ENCODE measurements at places on chromosomes 5 and 9. TPM values are rescaled to one million over a fixed set of nuclear protein-coding genes. Genes with fewer than 3 reads are reported as not detected.

GRCh38 chr9:75365196-75365595 lies 276.9 kb downstream of the OSTF1 start:
- no peak for ATAC-seq

GRCh38 chr5:166074582-166075481 lies 2216.6 kb upstream of the WWC1 start:
- no peak for ATAC-seq

DNA sequence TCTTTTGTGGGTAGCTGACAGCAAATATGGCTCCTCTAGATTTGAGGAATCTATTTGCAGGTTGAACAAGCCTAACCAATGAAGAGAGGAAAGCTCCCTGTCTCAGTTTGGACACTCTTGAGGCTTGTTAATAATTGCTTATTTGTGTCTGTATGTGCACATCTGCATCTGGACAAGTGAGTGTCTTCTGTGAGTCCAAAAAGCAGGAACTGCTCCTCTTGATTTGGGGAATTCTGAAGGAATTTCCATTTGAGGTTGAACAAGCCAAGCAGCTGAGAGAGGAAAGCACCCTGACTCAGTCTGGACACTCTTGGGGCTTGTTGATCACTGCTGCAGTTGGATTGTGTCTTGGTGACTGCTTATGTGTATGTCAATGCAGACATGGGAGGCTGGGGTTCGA lies 211.6 kb downstream of the DTWD2 start:
- no peak for ATAC-seq

- ATAC-seq: peak; percentile 51
Observed at GRCh38 chr9:91577633-91578061, 154.0 kb upstream of the NFIL3 start.

- no peak for ATAC-seq
Observed at GRCh38 chr5:109022056-109022455, 274.4 kb downstream of the FER start.

GRCh38 chr9:95852059-95853032 lies 23.1 kb upstream of the ERCC6L2 start:
- peak; percentile 50 for ATAC-seq

DNA sequence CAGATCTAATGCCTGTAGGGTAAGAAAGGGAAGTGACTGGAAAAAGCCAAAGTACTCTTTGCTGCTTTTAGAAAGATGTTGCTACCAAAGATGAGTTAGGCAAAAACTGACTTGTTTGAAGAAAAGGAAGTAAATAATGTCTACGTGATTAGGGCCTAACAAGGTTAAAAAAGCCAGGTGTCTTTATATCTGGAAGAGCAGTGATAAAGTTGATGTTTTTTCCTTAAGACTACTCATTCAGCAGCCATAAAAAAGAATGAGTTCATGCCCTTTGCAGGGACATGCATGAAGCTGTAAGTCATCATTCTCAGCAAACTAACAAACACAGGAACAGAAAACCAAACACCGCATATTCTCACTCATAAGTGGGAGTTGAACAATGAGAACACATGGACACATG lies 13.5 kb upstream of the AMACR start:
- no peak for ATAC-seq

DNA sequence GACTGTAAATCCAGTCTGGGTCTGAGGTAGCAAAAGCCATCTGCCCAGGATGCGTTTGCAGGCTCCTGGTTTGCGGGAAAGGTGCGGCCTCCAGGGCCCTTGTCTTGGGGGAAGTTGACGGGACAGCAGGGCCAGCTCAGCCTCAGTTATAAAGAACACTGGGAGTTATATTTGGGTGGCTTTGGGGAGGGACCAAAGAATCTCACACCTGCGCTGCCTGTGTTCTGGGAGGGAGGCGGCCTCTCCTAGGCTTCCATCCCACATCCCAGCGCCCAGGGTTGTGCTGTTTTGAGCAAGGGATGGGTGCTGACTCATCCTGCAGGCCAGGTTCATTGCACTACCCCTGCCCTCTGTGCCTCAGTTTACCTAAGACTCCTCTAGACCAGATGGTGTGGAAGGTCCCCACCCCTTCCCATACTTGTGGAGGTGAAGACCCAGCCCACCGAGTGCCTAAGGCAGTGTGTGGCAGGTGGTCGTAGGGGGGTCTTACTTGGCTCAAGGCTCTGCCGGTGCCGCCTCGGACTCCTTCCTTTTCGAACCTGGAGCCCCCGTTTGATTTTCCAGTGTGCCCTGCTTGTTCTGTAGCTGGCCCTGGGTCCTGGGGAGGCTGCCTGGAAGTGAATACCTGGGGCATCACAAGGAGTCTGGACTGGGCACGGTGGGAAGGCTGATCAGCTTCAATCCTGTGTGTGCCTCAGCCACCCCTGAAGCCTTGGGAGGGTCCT lies 39.3 kb upstream of the FCN2 start:
- no peak for ATAC-seq

DNA sequence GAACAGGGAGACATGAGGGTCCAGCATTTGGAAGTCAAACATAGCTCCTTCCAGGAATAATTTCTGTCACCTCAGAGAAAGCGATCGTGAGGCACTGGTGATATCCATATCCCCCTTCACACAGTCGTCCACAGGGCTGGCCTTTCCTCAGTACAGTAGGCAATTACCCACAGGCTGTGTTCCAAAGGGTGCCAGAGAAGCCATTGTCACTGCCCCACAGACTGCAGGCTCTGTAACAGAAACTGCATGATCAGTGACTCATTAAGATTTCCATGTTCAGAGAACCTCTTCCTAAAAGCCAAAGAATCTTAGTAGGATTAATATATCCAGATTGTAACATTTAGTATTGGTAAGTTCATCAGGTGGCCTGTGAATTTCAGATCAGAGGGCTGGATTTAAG lies 127.6 kb downstream of the RPS23 start:
- ATAC-seq: no peak

GRCh38 chr9:68869022-68869421 lies 144.9 kb downstream of the PRKACG start:
- ATAC-seq: no peak

DNA sequence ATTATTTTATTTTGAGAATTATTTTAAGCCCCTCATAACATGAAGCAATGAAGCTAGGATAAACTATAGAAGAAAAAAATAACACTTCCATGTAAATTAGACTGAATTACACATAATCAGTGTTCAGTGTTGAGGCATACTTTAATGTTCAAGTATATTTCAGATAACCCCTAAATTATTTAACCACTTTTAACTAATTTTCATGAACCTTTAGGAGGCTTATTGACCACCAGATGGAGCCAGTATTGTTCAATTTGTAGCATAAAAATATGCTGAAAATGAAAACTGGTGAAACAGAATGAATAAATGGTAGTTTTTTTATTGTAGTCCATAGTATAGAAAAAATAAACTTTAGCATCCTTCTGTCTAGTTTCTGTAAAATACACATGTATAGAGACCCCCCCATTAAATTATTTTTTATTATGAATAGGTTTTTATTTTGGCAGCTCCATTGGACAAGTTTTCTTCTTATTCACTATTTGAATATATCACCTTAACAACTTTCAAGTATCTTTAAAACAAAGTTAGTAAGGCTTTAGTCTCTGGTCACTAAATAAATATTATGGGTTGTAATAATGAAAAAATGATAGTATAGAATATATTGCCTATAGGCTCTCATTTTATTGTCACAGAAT lies 190.1 kb downstream of the CWC27 start:
- ATAC-seq: no peak

- ATAC-seq: peak; percentile 73
Observed at GRCh38 chr5:81233080-81233634, at the start of gene CKMT2. TSS of gene CKMT2 (plus strand) at chr5:81233322. CDS start at chr5:81251133, 17,811 bp downstream.

GRCh38 chr5:127892467-127893207 lies 189.4 kb downstream of the CCDC192 start:
- peak; percentile 11 for ATAC-seq

DNA sequence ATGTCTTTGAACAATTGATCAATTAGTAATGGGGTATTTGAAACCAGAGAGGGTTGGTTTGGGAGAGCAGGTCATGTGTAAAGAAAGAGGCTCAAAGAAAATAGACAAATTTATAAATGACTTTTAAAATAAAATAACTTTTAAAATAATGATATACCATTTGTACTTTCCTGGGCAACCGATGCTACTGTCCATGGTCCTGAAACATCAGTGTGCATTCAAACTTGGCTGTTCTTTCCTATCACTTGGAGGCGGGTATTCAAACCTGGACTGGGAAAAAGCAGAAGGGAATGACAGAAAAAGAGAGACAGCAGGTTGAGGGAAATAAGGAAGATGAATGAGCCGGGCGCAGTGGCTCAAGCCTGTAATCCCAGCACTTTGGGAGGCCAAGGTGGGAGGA lies 1446.4 kb upstream of the WWC1 start:
- ATAC-seq: no peak

DNA sequence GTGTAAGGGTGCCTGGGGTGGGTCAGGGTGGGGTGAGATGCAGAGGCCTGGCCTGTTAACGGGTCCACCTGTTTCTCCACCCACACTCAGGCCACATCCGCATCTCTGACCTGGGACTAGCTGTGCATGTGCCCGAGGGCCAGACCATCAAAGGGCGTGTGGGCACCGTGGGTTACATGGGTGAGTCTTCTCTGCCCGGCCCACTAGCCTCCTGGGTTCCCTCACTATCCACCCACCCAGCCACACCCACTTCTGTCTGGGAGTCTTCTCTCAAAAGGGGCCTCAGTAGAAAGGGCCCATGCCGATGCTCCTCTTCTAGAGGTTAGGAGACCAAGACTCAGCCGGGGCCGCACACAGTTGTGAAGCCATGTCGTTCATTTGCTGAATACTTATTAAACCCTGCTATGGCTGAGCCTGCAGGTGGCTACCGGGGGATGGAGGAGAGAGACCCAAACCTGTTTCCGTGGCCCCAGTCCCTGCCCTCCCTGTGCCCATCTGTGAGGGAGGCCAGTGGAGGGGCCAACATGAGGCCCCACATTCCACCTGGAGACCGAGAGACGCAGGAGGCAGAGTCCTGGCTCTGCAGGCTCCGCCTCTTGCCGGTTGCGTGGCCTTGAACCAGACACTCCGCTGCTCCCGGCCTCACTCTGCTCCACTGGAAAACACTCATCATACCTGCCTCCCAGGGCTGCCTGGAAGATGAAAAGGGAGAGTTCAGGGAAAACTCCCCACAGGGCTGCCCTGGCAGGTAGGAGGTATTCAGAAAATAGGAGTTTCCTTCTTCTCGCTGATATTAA lies 8.7 kb downstream of the GRK6 start:
- ATAC-seq: no peak

GRCh38 chr9:104907278-104907951 lies 20.5 kb downstream of the ABCA1 start:
- ATAC-seq: peak; percentile 54

DNA sequence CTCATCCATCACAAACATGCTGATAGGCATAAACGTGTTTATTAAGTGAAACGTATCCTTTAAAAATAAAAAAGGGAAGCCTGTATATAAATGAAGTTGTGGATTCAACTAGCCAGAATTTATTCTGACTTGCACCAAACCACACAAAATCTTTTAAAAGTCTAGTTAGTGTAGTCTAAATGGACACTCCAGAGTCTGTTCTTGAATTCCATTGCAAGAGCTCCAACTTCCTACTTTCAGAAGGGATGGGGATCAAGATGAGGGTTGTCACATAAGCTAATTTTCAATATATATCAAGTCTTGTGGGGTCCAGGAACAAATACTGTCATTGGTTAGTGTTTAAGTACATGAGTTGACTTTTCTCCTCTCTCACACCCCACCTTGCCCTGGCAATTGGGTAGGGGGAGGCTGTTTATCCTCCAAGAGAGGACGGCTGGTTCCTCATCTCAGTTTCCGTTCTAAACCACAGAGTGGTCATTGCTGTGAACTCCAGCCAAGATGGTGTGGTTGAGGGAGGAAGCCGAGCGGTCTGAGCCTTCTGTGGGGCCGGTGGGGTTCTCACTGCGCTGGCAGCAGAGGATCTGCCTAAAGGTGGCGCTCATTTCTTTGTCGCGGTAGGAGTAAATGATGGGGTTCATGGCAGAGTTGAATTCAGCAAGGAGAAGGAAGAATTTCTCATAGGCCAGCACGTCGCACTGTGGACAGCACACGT lies 163.2 kb downstream of the LPAR1 start:
- ATAC-seq: no peak

DNA sequence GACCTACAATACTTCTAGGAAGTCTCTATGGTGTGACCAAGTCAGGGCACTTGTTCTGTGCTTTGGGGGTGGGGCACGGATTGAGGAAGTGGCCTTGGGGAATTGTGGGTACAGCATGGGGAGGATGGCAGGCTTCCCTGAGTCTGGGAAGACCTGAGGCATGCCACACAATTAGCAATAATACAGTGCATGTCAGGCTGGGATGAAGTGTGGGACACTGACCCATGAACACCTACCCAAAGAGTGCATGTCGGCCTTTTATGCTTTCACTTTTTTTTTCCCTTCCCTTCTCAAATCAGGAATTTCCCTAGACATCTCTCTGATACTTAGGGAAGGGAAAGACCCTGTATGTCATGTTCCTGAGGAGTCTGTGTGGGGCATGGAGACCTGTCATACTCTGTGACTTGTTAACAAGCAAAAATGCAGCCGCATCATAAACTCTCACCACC lies 146.4 kb downstream of the PALM2AKAP2 start:
- ATAC-seq: no peak

GRCh38 chr9:129486756-129487657 lies 133.9 kb downstream of the C9orf50 start:
- no peak for ATAC-seq

GRCh38 chr5:1461396-1461795 lies 16.2 kb upstream of the SLC6A3 start:
- no peak for ATAC-seq

GRCh38 chr5:108814551-108814950 lies 66.9 kb downstream of the FER start:
- no peak for ATAC-seq

- no peak for ATAC-seq
Observed at GRCh38 chr9:17614903-17615302, 36.0 kb downstream of the SH3GL2 start.

DNA sequence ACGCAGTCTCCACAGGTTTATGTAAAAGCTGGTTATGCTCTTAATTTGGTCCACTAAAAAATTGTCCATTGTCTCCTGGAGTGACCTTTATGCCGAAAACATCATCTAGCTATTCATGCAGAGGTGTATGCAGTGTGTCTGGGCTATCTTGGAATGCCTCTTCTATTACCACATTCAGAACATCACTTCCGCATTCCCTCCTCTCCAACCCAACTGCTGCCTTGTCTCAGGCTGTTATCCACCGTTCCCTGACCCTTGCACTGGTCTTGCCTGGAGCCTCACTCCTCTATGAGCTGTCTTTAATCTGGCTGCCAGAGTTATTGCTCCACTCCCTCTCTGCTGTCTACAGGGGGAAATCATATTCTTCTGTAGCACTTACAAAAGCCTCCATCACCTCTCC lies 214.1 kb upstream of the ANKRD55 start:
- ATAC-seq: no peak

The PPP3R2 gene
- not detected for total RNA-seq

The PSD2 gene
- not detected for total RNA-seq

The KCNN2 gene
- total RNA-seq: 0.36 TPM

The POLR3G gene
- total RNA-seq: 7.7 TPM

The TRIM7 gene
- total RNA-seq: 36.9 TPM

The REEP2 gene
- total RNA-seq: 0.36 TPM

The SMIM27 gene
- 7.2 TPM for total RNA-seq

The FAM163B gene
- not detected for total RNA-seq

The SLC6A3 gene
- 0.16 TPM for total RNA-seq

The TTC16 gene
- total RNA-seq: not detected

Measured in esophagus mucosa (tissue), 1 donor.